Hematopoietic multipotent progenitor cell (in vitro differentiated cells): ENCODE measurements at places on chromosomes 2 and 18.

- peak; percentile 34 for DNase-seq
Measured at GRCh38 chr18:2337552-2338141, 233.7 kb downstream of the METTL4 start.

GRCh38 chr2:46615986-46616485 is 136.7 kb downstream of the TMEM247 start:
- peak; percentile 33 for DNase-seq

DNA sequence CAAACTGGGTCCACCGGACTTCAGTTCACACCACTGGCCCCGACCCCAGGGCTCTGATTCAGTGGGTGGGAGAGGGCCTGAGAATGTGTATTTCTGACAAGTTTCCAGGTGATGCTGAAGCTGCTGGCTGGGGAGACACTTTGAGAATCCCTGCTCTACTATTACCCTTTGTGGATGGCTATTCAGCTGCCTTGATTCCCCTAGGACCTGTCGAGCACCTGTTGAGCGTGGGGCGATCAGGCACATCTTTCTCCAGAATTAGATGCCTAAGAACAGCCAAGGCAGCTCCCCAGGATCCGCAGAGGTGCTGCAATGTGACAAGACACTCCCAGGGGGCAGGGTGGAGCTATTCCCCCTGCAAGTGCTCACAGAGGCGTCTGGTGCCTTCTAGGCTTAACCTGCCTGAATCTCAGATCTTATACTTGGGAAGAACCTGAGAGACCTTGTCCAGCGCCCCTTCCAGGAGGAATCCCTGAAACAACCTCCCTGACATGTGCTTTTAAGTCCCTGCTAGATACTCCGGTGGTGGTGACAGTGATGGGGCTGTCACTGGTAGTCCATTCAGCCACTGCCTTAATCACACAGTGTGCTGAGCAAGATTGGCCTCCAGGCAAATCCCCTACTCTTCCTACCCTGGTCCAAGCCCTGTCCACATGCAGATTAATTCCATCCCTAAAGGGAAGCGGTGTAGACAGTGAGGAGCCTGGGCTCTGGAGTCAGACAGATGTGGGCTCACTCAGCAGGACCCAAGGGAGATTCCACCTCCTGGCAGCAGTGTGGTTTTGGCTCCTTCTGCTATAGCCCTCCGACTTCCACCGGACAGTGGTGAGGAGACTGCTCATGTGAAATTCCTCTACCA is 43.4 kb upstream of the OTOF start:
- peak; percentile 17 for DNase-seq

DNA sequence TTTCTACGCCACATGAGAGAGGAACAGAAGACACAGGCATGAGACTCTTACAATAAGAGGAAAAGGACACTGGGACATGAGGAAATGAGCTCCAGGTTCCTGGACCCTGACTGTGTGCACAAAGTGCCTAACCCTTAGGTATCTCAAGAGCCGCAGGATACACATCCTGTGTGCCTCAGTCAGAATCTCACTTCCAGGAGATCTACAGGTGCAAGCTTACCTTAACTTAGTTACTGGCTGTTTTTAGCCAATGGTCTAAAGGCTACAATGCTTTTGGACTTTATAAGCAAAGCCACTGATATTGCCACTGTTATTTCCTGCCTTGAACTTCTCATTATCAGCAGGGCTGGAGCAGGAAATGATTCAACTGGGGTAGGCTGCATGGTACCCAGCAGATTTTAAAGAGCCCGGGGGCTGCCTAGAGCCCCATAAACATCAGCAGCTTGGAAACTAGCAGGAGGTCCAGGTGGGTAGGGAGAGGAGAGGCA is 254.4 kb downstream of the ZNF521 start:
- DNase-seq: peak; percentile 39

GRCh38 chr18:48934723-48935432 is 15.9 kb downstream of the SMAD7 start:
- DNase-seq: no peak

DNA sequence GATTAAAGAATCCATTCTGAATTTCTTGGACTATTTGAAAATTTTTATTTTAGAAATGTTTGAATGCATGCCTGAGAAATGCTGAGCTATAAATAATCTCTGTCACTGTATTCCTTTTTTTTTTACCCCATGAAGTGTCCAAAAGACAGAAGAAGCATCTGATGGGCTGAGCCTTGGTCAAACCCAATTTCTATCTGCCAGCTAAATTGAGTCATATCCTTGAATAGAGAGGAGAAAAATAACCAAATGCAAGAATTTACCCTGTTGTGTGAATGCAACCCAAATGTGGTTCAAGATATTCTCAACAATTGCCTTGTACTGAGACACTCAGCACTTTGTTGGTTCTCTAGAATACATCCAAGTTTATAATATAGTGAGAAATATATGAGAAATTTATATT is 223.5 kb downstream of the UBE2E3 start:
- no peak for DNase-seq

DNA sequence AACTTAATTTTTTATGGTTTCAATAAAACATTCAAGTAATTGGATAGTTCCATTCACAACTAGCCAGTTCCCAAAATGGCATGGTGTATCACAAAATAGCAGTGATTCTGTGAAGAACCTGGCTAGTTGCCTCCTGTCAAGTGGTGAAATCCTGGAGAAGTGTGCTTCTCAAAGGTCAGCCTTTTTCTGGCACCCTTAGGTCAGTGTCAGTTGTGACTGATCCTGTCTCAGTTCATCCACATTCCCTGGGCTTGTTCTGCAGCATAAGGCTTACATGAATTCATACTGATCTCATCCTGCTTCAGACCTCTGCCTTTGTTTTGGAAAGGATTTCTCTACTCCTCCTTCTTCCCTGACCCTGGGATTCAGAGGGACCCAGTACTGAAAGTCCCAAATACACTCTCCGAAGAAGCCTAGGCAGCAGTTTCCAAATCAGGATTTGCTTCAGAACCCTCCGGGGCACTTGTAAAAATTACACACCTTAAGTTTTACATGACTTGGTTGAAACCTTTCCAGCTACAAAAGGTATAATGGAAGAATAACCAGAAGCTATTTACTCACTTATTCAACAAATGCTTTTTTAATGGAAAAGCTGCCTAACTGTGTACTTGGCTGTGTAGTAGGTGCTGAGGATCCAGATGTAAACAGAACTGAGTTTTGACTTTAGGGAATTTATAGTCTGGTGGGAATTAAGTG is 11.0 kb downstream of the MAP3K20 start:
- DNase-seq: no peak

DNA sequence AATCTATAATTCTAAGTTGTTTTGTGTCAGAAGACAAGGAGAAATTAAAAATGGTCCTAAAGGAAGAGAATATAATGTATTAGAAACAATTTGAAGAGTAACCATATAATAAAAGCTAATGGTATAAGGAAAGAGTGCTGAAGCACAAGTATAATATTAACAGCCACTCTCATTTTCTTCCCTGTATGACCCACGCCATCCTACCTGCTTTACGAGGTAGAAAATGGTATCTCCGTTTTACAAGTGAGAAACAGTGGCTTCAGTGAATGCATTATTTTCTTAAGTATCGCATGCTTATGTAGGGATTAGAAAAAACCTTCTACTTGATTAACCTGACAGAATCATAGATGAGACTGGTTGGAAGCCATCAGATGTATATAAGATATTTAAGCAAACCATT is 266.2 kb downstream of the CCDC102B start:
- DNase-seq: no peak

GRCh38 chr2:37645362-37645761 is 26.1 kb downstream of the CDC42EP3 start:
- DNase-seq: no peak

DNA sequence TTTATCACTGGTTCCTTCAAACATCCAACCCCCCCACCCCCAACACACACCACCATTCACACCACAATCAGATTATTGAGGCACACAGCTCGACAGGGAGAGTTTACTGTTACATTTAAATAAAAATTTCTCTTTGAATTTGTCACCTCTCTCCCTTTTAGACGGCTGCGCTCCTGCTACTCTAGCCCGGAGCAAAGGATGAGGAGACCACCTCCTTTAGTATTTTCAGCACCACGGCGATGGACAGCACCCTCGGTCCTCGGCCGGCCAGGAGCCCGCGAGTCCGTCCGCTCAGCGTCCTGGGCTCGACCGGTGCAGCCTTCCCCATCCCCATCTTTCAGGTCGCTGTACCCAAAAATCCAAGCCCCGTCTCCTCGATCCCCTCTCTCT is 892 bp downstream of the CELF4 start:
- DNase-seq: peak; percentile 73

DNA sequence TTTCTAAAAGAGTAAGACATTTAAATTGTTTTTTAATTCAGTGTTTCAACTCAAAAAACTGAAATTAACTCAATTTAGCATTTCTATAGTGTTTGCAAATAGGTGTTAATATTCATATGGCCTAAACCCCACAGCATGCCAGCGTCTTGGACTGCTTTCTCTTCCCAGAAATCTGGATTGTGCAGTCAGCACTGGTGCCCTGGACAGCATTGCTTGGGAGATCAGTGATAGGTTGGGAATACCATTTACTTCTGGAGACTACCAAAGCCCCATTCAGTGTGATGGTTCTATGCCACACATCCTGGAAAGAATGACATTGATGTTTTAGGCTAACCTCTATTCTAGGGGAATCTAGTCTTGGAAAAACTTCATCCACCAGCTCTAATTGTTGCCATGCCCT is 455.0 kb upstream of the KLHL29 start:
- no peak for DNase-seq

GRCh38 chr2:232857158-232857563 is 12.9 kb upstream of the SNORC start:
- DNase-seq: no peak

DNA sequence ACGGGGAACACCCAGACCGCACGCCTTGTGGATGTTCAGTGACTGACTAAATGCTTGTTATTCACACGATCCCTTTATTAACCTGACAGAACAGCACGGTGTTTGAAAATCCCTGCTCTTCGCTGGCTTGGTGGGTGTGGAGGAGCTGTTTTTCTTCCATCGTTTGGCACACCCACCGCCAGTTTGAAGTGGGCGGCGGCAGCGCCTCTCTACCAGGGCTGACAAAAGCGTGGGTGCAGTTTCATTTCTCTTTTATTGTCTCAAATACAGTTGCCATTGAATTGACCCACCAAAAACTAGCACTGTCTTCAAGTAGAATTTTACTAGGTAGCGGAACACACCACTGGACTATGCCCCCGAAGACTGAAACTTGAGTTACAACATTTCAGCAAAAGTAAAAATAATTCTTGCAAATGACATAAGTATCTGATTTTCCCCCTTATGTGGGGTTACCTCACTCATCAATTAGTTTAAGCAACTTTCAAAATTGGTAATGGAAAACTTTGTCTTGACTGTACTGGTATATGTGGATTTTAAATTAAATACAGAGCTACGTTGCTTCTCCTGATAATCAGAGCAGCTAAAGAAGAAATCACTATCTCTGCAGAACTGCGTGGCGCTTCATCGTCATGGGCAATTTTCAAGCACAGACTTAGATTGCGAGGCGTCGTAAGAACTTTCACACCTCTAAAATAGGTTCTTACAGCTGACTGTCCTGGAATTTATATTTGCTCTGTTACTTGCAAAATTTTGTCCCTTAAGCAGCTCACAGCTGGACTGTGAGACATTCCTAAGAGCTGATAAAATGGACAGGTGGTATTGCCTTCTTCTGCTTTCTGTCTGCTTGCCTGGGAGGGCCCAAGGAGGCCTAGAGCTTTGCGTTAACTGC is 60.9 kb downstream of the LDLRAD4 start:
- DNase-seq: no peak

DNA sequence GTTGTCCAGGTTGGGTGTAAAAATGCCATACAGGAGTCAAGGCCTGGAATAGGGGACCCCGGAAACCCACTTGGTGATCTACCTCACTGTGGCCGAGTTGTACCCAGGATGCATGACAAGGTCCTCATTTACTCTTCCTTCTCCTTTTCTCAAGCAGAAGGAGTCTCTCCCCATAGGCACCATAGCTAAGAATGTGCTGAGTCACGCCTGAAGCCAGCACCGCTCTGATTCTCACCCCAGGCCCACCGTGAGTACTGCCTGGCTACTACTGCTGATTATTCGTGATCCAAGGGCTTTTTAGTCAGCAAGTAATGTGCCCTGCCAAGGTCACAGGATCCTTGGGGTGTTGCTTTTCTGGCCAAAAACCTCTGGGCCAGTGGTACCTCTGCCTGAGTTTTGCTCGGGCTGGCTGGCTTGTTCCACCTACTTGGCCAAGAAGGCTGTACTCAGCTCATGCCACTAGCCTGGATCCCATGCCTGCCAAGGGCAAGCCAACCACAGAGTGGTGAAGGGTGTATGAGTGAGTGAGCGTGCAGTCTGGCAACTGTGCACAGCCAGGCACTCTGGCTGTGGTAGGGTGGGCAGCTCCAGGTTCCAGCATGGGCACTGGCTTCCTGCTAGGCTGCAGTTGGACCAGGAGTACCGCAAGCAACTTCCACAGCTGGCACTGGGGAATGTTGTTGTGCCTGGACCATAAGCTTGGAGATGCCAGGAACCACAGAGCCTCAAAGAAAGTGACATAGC is 650.1 kb upstream of the VRK2 start:
- no peak for DNase-seq

GRCh38 chr2:162968306-162968705 is 129.7 kb upstream of the KCNH7 start:
- DNase-seq: no peak

- DNase-seq: no peak
Measured at GRCh38 chr2:96509114-96509846, 4.1 kb upstream of the NEURL3 start.

GRCh38 chr2:3535794-3536681 is 16.7 kb upstream of the ADI1 start:
- DNase-seq: peak; percentile 12

- DNase-seq: no peak
Measured at GRCh38 chr18:78912336-78912735, 67.3 kb upstream of the SALL3 start.

GRCh38 chr2:101989740-101990460 is 1.9 kb upstream of the IL1R2 start:
- no peak for DNase-seq

- no peak for DNase-seq
Measured at GRCh38 chr18:12307701-12308385, at the start of gene TUBB6. Gene TUBB6 (plus strand): TSS chr18:12308241. CDS start chr18:12308293, 52 bp downstream.

- DNase-seq: peak; percentile 40
Measured at GRCh38 chr2:119106301-119106897, 52.2 kb downstream of the C1QL2 start.

DNA sequence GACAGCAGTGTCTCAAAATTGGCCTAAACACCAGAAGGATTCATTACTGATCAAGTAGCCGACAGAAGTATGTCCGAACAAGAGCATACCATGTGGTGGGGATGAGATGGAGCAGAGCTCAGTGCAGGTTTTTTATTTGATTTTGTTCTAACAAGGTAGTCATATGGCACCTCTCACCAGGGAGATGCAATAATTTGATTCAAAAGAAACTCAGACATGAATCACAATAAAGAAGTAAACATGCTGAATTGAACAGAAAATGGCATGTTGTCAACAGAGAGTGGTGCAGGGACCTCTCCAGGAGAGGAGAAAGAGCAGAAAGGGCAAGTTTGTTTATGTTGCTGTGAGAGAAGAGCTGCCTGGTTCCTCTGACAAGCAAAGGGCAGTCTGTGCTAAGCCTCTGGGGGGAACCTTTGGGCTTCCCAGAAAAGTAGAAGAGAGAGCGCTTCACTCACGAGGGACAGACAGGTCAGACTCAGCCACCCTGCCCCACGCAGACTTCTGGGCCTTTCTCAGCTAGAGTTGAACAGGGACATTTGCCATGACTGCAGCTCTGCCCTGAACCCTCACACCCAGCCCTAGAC is 351.3 kb upstream of the RAB12 start:
- no peak for DNase-seq

- DNase-seq: no peak
Measured at GRCh38 chr2:27147935-27148334, 869 bp upstream of the TCF23 start.

- DNase-seq: no peak
Measured at GRCh38 chr2:216588861-216589710, 44.1 kb upstream of the IGFBP2 start.
